ENCODE measurements at places on chromosomes 7 and 10.

GRCh38 chr7:49878089-49878488 lies 104.7 kb downstream of the VWC2 start:
- no peak for DNase-seq

DNA sequence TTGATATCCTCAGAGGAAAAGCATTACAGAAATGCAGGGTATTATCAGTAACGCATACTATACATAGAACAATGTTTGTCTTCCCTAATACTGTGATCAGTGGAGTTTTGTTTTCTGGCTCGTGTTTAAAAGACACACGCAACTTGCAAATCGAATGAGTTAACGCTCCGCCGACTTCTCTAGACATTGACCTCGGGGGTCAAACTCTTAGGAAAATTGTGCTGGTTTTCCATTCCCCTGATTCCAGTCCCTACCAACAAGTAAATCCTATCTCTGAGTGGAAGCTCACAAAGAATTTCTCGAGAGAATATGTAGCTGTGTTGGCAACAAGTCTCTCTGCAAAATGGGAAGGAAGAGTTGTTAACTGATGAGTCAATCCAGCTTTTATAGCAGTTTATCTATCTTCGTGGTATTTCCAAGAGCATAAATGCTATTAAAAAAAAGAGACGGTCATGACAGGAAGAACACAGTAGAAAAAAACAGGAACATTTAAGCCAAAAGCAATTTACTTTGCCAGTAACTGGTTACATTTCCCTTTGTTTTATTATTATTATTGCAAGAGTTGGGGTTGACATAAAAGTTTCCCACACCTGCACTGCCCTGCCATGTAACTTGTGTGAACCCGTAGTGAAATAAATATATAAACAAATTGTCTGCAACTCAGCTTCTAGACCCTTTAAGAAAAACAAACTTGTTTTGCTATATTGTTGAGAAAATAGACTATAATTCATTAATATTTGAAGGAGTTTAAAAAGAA lies 144.4 kb downstream of the ARID5B start:
- no peak for DNase-seq

- no peak for DNase-seq
These were observed 22.2 kb upstream of the EXOC4 start for GRCh38 chr7:133230591-133231194.

GRCh38 chr7:31419505-31420055 lies 79.1 kb upstream of the NEUROD6 start:
- no peak for DNase-seq

DNA sequence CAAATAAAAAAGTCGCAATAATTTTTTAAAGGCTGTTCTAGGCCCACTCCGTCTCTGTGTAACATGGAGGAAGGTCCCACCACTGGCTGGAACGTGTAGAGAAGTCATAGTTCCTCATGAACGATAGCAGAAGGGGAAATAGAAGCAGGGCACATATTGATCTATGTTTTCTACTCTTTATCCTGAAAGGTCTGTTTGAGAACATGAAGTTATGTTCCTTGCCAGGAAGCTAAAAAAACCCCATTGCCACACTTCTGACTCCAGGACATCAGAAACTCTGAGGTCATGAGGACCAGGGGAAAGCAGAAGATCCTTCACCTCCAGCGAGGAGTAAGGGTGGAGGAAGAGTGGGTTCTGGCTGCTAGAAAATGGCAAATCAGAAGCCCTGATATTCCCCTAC lies 10.8 kb downstream of the ANKRD22 start:
- DNase-seq, result no peak

GRCh38 chr7:65796205-65796604 lies 76.7 kb upstream of the VKORC1L1 start:
- no peak for DNase-seq

DNA sequence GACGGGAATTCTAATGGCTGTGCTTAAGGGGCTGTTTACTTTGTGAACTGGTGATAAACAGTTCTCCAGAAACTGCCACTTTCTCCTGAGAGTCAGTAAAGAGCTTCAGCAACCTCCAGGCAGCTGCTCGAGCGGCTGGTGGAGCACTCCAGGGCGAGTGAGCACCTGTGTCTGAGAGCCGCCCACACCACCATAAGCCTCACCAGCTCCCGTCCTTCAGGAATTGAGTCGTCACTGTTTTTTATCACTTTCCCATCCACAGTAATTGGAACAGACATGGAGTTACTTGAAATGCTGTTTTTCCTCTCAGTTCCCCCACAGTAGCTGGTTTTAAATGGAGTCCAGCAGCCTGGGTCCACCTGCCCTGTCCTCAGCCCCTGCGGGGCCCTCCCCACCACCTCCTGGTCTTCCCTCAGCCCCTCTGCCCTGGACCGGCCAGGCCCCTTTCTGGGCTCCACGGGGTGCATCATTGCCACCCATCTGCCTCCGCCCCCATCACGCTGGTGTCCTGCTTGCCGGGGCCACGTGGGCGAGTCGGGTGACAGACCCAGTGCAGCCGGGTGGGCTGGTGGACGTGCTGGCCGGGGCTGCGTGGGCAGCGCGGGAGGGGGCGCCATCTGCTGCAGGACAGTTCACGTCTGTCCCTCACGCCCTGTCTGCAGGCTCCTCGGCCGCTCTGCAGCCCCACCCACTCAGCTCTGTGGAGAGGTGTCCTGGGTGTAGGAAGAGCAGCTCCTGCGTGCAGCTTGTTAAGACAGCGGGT lies 56.0 kb downstream of the NKX6-2 start:
- DNase-seq, result no peak
